ENCODE measurements at places on chromosomes 11 and 22.

GRCh38 chr11:122813176-122813893 is 25.0 kb upstream of the CRTAM start:
- no peak for DNase-seq

DNA sequence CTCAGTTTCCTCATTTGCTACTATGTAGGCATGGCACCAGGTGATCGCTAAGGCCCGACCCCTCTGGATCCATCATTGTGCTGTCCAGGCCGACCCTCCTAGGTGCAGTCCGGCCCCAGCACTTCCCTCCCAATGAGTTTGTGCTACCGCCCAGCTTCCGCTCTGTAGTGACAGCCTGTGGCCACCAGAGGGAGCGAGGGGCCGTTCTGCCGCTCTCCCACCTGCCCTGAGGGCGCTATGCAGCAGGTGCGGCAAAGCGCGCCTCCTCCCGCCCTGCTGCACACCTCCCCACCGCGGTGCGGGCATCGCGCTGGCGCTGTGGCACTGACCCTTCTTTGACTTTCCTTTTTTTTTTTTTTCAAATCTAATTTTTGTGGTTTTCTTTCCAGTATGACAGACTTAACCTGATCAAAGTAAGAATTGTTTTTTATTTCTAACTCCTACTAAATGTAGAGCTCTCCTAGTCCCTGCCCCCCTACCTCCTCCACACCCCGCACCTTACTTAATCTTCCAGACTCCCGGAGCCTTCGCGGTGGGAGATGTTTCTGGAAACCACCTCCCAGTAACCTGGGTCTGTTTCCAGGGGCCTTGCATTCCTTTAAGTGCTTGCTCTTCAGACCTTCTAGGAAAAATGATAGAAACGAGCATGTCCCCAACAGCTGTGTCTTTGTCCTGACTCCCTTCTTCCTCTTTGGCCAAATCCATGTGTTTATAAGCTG is 73.7 kb downstream of the SCN3B start:
- peak; percentile 32 for DNase-seq

GRCh38 chr11:68293708-68294107 is 18.7 kb upstream of the LRP5 start:
- DNase-seq = no peak

DNA sequence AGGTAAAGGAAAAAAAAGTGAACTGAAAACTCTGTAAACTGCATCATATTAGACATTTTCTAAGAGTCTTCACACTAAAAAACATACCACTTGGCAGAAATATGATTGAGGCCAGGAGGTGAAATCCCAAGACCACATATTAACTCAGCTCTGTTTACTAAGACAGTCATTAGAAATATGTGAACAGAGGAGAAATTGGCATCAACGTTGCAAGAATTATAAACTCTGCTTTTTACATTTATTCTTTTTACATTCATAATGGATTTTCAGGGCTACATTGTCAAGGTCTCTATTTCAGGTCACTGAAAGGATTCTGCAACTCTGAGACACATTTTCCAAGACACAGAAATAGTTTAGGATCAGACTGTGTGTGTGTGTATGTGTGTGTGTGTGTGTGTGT is 1364.0 kb downstream of the LRRC4C start:
- no peak for DNase-seq

DNA sequence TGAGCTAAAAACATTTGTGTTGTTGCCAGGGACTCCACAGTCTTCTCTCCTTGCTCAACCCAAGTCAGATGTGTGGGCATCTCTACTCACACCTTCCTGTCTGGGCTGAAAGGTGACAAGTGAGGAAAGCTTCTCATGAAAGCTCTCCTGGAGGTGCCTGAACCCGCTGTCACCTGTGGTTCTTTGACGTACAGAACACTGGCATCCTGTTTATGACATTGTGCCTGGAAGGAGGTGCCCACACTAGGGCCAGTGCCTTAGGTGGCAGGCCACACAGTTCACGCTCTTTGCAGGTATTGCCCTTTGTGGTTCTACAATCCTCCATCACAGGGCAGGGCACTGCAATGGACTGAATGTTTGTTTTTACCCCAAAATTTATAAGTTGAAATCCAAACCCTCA is 108.5 kb downstream of the CD44 start:
- DNase-seq = no peak

DNA sequence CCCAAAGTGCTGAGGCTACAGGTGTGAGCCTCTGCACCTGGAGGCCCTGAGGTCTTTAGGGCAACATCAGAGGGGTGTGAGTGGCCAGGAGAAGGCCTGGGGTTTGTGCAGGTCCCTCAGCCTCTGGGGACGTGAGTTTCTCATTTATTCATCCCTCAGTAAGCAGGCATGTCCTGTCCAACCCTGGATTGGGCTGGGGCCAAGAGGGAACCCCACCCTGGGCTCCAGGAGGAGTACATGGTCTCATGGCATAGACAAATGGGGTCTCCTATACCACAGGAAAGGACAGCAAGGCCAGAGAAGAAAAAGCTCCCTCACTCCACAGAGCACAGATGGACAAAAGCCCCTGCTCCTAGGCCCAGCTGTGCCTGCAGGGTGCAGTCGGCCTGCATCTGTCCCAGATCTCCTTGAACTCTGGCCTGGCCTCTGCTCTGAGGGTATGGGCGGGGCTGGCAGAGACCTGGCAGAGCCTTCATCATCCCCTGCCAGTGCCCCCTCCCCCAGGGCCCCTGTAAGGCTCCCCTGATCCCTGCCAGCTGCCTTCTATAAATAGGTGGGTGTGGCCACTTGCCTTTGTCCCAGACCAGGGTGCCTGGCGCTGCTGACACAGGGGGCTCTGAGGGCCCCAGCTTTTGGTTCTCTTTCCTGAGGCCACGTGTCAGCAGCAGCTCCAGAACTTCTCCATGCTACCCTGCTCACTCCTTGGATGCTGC is 34.6 kb downstream of the A4GALT start:
- no peak for DNase-seq

- no peak for DNase-seq
Observed at GRCh38 chr22:36213586-36213985, 12.0 kb upstream of the APOL4 start.

- DNase-seq = no peak
Observed at GRCh38 chr22:45254388-45254787, 13.7 kb upstream of the KIAA0930 start.
